Activated naive CD8-positive, alpha-beta T cell treated with anti-CD3 and anti-CD28 coated beads for 36 hours (primary cell): ENCODE measurements at places on chromosomes 4 and X. TPM values are rescaled to one million over a fixed set of nuclear protein-coding genes. Genes with fewer than 3 reads are reported as not detected.

- no peak for DNase-seq
- H3K36me3 ChIP-seq, result no peaks in the 10 kb centered on the region
- no peak overlapping the region for H3K27ac ChIP-seq
- no peaks in the 10 kb centered on the region for H3K4me1 ChIP-seq
- H3K27me3 ChIP-seq, result no peaks in the 10 kb centered on the region
- no peak overlapping the region for H3K4me3 ChIP-seq
Measured at GRCh38 chr4:156459584-156459983, 505.9 kb upstream of the CTSO start.

DNA sequence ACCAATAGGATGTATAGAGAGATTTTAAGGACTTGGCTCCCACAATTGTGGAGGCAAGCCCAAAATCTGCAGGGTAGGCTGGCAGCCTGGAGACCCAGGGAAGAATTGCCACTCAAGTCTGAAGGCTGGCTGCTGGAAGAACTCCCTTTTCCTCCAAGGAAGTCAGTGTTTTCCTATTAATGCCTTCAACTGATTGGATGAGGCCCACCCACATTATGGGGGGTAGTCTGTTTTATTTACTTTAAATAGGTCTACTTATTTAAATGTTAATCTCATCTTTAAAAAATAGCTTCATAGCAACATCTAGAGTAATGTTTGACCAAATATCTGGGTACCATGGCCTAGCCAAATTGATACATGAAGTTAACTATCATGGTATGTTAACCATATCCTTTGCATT is 18.7 kb downstream of the LSM6 start:
- H3K4me1 ChIP-seq, result no peaks in the 10 kb centered on the region
- peaks cover 14% of the 10 kb centered on the region for H3K36me3 ChIP-seq
- H3K27ac ChIP-seq, result no peak overlapping the region
- DNase-seq, result no peak

DNA sequence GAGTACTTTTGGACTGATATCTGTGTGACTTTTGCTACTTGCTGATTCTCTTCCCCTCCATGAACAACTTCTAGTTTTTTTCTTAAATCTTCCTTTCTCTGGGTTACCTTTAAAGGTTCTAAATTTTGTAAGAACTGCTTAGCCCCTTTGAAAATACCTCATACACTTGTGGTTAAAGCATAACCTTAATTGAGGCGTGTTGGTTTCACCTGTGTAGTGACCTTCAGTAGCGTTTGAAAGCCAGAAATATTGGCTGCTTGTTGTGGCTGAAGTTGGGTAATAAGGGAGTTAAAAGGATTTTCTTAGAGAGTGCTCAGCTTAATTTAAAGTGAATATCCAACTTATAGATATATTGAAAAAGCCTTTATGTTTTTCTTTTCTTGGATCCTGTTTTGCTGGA is 32.0 kb downstream of the MAGEC1 start:
- no peaks in the 10 kb centered on the region for H3K4me1 ChIP-seq
- no peaks in the 10 kb centered on the region for H3K27me3 ChIP-seq
- no peak for DNase-seq
- no peak overlapping the region for H3K4me3 ChIP-seq

DNA sequence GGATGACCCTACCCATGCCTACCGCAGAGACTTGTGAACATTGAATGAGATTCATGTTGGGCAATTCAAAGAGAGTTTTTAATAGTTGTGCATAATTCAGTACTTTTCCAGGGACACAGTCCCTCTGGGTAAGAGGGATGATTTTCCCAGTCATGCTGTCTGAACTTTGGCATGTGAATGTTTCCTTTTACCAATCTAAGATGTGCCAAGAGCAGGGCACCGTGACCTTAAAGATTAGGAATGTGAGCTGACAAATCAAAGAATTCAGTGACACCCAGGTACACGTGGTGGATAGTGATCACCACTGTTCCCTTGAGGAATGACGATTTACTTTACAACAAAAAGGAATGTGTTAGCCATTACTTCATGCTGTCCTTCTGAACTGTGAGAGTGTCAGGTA is 515.6 kb downstream of the PPARGC1A start:
- H3K27ac ChIP-seq, result no peak overlapping the region
- H3K27me3 ChIP-seq, result no peaks in the 10 kb centered on the region
- no peak overlapping the region for H3K4me3 ChIP-seq
- DNase-seq, result no peak
- H3K4me1 ChIP-seq, result no peaks in the 10 kb centered on the region

DNA sequence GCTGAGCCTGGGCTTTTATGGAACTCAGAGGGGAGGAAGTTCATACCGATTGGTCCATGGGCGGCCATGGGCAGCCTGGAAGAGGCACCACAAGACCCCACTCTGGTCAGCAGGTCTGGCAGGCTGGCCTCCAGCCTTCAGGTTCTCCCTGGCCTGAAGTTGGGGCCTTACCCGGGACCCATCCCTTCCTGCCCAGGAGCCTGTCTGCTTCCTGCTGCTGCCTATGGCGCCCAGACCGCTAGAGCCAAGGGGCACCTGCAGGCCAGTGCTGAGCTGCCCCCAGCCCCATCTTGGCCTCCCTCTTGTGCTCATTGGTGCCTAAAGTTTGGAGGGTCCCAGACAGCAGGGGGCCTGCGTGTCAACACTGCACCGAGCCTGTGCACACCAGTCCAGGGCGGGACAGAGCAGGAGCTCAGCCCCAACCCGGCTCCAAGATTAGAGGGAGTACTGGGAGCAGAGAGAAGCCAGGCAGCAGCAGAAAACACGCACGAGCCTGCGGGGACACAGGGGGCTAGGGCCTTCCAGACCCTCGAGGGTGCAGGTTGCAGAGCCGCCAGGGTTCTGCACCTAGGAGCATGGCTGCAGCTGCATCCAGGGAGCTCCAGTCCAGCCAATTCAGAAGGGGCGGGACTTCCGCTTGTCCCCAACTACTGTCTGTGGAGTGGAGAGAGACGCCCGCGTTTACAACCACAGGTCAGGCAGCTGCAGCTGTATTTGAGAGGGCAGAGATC is 30.7 kb upstream of the ZNF280C start:
- DNase-seq, result no peak
- no peaks in the 10 kb centered on the region for H3K36me3 ChIP-seq
- no peak overlapping the region for H3K4me3 ChIP-seq
- no peaks in the 10 kb centered on the region for H3K27me3 ChIP-seq

DNA sequence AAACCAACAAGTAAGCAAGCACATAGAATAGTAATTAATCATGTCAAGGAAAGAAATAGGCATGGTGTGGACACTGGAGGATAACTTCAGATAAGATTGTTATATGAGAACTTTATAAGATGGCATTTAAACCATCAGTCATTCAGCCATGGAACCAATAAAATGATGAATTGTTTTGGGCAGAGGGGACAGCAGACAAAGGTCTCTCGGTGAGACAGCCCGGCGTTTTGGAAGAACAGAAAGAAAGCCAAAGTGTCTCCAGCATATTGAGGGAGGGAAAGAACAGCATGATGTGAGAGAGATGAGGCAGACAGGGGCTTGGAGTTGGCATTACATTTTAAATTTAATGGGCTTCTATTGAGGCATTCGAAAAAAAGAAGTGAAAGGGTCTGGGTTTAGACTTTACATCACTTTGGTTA is 883 bp upstream of the PPM1K start:
- H3K36me3 ChIP-seq, result peaks cover 22% of the 10 kb centered on the region
- H3K27ac ChIP-seq, result peak overlapping the region; percentile 57
- no peaks in the 10 kb centered on the region for H3K27me3 ChIP-seq
- H3K4me1 ChIP-seq, result peaks cover 31% of the 10 kb centered on the region

- H3K27me3 ChIP-seq, result no peaks in the 10 kb centered on the region
- no peak overlapping the region for H3K27ac ChIP-seq
- H3K36me3 ChIP-seq, result peaks cover 3% of the 10 kb centered on the region
- H3K4me3 ChIP-seq, result no peak overlapping the region
- no peak for DNase-seq
Measured at GRCh38 chr4:80521438-80521837, 185.9 kb downstream of the CFAP299 start.

- H3K36me3 ChIP-seq, result no peaks in the 10 kb centered on the region
- no peaks in the 10 kb centered on the region for H3K4me1 ChIP-seq
- H3K4me3 ChIP-seq, result no peak overlapping the region
Measured at GRCh38 chr4:89556601-89557305, 249.2 kb upstream of the GPRIN3 start.

DNA sequence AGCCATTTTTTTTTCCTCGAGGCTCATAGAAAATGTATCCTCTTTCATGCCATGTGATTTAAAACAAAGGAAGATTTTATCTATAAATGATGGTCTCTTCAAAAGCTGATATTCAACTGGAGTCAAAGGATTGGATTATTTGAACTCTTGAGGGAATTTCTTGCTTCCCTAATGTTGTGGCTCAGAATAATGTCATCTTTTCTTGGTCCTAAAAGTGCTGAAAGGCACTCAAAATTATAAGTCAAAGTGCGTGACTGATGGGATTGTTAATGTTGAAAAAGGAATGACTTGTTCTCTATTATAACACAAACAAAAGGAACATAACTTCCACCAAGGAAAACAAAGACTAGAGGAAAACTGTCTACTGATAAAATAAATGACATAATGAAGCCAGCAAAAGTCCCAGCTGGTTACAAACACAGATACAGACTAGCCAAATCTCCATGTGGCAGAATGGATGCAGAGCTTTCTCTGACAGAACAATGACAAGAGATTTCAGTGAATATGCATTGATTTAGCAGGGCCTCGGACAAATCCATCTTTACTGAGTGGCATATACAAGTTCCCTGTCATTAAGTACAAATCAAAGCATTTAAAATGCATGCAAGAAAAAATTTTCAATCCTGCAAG is 552.6 kb downstream of the GBA3 start:
- H3K4me3 ChIP-seq, result no peak overlapping the region
- no peaks in the 10 kb centered on the region for H3K36me3 ChIP-seq
- H3K27me3 ChIP-seq, result peaks cover 3% of the 10 kb centered on the region
- H3K4me1 ChIP-seq, result no peaks in the 10 kb centered on the region
- no peak overlapping the region for H3K27ac ChIP-seq

DNA sequence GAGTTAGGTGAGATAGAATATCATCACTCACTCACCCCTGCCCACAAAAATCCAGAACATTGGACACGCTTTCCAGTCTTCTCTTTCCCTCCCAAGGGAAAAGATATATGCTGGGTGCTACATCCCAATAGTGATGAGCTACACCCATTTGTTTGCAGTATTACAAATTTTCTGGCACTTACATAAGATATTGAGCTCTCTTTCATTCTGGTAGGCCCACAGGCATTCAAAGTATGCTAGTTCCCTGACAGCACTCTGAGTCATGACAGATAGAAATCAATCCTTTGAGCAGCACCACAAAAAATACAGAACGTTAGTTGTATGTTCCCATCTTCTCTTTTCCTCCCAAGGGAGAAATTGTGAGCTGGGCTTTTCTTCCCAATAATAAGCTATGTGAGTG is 477.6 kb upstream of the GRID2 start:
- H3K4me1 ChIP-seq, result no peaks in the 10 kb centered on the region
- H3K4me3 ChIP-seq, result no peak overlapping the region
- DNase-seq, result no peak
- no peak overlapping the region for H3K27ac ChIP-seq

The CCSER1 gene
- total RNA-seq, result 0.29 TPM

The RGN gene
- total RNA-seq, result not detected
